ENCODE measurements at places on chromosomes 2 and 18. TPM values are rescaled to one million over a fixed set of nuclear protein-coding genes. Genes with fewer than 3 reads are reported as not detected.

KIF5C gene
- 1.2 TPM for total RNA-seq

- DNase-seq = no peak
- no peaks in the 10 kb centered on the region for H3K27me3 ChIP-seq
- no peak overlapping the region for H3K4me3 ChIP-seq
- H3K27ac ChIP-seq = no peak overlapping the region
Measured at GRCh38 chr18:60649842-60650536, 277.4 kb upstream of the MC4R start.

DNA sequence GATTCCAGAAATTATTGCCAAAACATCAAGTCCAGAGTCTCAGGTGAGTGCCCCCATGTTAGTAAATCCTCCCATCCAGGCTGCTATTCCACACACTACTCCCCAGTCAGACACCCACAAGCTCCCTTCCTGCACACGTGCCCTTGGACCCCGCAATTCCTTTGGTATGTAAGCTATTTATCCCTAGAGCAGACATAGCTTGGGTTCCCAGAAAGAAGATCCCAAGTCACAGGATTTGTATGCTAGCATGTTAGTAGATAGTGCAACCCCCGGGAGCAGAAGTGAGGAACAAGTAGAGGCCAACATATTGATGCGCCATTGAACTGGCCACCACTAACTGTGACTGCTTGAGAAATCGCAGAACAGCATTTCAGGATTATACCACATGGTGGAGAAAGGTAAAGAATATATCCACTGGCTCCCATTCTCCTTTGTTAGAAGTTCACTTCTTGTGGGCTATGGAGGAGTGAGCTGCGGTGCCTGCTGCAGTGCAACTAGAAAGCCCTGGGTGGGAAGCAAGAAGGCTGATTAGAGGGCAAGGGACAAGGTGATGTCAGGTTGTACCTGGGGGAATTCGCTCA lies 137.5 kb upstream of the CHAC2 start:
- no peaks in the 10 kb centered on the region for H3K27me3 ChIP-seq
- H3K4me1 ChIP-seq = no peaks in the 10 kb centered on the region
- DNase-seq = no peak
- H3K4me3 ChIP-seq = no peak overlapping the region
- H3K27ac ChIP-seq = no peak overlapping the region

- DNase-seq = no peak
- H3K27me3 ChIP-seq = no peaks in the 10 kb centered on the region
Measured at GRCh38 chr2:219688560-219689445, 61.4 kb downstream of the SLC4A3 start.

DNA sequence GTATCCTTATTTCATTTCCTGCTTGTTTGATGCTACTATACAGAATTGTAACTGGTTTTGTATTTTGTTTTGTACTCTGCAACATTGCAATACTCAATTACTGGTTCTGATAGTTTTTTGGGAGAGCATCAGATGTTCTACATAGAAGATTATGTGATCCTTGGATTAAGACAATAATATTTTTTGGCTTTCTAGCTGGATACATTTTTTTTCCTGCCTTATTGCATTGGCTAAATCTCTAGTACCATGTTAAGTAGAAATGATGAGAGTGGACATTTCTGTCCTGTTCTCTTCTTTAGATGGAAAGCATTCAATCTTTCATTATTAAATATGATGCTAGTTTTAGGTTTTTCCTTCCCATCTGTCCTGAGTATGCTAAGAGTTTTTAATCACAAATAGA lies 523.5 kb downstream of the ARHGAP15 start:
- H3K4me1 ChIP-seq = no peaks in the 10 kb centered on the region
- H3K36me3 ChIP-seq = no peaks in the 10 kb centered on the region
- no peak overlapping the region for H3K27ac ChIP-seq
- no peaks in the 10 kb centered on the region for H3K27me3 ChIP-seq
- H3K4me3 ChIP-seq = no peak overlapping the region

- no peak overlapping the region for H3K27ac ChIP-seq
- no peak overlapping the region for H3K4me3 ChIP-seq
- H3K27me3 ChIP-seq = no peaks in the 10 kb centered on the region
- H3K4me1 ChIP-seq = no peaks in the 10 kb centered on the region
- DNase-seq = no peak
Measured at GRCh38 chr2:62338111-62338510, 142.2 kb downstream of the B3GNT2 start.

All from Peyer's patch (tissue), 4 donors.